ENCODE measurements at places on chromosomes 7 and 10. TPM values are rescaled to one million over a fixed set of nuclear protein-coding genes. Genes with fewer than 3 reads are reported as not detected.

DNA sequence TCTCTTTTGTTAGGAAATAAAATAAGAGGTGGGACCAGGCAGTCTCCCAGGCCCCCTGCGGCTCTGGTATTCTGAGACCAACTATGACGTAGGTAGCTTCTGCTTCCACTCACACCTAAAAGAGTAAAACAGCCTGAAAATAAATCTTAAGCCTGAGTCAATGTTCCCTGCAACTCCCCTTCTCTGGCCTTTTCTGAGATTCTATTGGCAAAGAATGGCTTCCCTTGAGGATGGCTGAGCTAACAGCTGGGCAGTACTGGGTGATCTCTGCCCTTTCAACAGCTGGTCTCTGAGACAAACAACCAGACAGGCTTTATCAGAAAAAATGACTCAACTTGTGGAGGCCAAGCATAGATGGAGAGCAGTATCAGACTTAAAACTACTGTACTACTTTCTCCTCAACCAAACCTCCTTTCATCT is 58.7 kb downstream of the CREB3L2 start:
- no peak for DNase-seq

DNA sequence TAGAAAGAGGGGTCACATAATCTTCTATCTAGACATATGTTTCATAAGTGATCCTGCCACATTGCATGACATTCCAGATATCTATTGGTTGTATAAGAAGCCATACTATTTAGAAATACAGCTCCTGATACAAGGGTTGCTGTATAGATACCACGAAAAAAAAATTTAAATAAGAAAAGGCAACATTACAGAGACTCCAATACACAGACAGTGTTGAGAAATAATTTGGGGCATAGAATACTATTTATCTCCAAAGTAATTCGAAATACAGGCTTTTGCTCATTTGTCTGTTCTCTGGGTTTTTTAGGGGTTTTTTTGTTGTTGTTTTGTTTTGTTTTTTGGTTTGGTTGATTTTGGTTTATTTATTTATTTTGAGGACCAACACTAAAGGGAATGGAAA is 2.6 kb downstream of the IFIT2 start:
- DNase-seq, result no peak

- DNase-seq, result no peak
Observed at GRCh38 chr10:122021379-122021778, 32.4 kb downstream of the TACC2 start.

GRCh38 chr7:8365499-8366110 is 67.8 kb upstream of the NXPH1 start:
- DNase-seq, result no peak

DNA sequence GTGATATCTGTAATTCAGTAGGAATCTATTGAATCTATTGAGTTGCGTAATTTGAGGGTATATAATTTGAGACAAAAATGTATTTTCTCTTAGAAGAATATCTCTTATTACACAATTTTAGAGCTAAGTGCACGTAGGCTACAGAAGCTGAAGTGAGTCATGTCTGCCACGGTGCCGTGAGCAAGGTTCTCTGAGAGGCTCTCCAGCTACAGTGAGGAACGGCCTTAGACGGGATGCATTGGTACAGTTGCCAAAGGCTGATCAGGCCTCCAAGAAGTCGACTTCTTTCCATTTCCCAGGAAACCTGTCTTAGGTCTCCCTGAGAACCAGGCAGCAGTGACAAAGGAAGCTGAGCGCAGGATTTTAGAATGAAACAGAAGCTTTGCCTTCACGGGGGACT is 28.6 kb downstream of the TCERG1L start:
- no peak for DNase-seq

DNA sequence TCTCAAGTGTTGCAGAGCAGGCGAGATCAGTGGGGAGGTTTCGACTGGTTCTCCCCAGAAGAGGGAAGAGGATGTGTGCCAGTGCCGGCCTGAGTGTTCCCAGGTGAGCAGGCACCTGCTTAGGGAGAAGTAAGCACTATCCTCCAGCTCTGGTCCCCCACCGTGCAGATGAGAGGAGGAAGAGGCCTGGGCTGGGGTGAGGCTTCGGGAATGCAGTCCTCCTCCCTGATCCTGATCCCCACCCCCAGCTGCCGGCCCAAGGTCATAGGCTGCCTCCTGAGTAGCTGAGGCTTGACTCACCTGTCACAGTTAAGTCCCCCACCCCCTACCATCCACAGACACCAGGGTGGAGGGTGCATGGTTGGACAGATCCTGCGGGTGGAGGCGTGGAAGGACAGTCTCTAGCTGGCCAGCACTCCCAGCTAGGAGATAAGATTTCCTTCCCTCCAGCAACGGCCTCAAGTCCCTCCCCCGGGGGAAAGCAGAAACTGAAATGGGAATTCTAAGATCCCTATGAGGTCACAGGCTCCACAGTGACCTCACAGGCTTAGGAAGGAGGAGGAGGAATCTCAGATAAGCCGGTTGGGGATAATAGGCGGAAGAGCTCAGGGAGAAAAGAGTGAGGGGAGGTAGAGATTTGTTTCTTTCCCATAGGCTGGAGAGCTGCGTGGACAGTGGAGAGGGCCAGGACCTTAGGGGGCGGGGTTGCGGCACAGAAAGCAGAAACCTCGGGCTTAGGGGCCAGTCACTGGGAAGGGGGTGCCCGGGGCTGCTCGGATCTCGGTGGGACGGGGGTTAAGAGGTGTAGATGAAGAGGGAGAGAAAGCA is 1.0 kb downstream of the LRCH4 start:
- DNase-seq, result no peak

DNA sequence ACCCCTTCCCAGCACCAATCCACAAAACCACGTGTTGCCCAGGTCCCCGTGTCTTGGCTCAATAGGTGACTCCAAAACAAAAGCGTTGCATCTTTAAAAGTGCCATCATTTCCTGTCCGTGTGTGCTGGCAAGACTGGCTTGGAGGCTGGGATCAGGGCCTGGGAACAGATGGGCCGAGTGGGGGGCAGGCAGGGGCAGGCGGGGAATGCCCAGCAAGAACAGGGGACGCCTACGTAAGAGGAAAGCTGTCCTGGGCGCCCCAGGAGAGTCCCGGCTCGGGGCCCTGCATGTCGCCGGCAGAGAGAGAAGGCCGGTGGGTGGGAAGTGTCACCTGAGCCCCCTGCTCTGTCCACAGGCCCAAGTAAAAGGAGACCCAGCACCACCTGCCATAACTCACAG is 86.5 kb downstream of the PAXIP1 start:
- no peak for DNase-seq

DNA sequence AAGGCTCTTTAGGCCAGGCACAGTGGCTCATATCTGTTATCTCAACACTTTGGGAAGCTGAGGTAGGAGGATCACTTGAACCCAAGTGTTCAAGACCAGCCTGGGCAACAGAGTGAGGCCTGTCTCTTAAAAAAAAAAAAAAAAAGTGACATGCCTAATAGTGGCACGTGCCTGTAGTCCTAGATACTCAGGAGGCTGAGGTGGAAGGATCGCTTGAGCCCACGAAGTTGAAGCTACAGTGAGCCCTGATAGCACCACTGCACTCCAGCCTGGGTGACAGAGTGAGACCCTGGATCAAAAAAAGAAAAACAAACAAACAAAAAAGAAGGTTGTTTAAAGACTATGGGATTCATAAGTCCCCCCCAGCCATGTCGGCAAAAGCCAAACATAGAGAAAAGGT is 42.2 kb upstream of the NRF1 start:
- DNase-seq, result no peak

- DNase-seq, result no peak
Observed at GRCh38 chr10:95604630-95605029, 43.5 kb upstream of the SORBS1 start.

- DNase-seq, result no peak
Observed at GRCh38 chr7:47539398-47540052, 42.4 kb downstream of the TNS3 start.

DNA sequence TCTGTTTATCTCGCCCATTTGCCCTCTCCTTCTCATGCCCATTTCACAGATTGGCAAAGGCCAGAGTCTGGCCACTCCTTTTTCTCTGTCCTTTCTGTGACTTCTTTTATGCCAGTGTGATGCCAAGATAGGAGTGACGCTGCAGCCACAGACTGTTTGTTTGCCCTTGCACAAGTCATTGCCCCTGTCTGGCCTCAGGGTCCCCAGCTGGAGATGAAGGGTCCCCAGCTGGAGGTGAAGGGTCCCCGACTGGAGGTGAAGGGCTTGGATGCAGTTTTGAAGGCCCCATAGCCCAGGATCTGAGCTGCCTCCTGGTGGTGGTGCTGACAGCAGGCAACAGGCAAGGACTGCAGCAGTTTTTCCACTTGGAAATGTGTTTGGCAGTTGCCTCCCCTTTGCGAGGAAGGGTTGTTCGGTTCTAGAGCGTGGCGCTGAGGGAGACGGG is 50.8 kb upstream of the SLC29A3 start:
- no peak for DNase-seq

- DNase-seq, result peak; percentile 16
Observed at GRCh38 chr10:86265895-86266259, 100.7 kb downstream of the GRID1 start.

DNA sequence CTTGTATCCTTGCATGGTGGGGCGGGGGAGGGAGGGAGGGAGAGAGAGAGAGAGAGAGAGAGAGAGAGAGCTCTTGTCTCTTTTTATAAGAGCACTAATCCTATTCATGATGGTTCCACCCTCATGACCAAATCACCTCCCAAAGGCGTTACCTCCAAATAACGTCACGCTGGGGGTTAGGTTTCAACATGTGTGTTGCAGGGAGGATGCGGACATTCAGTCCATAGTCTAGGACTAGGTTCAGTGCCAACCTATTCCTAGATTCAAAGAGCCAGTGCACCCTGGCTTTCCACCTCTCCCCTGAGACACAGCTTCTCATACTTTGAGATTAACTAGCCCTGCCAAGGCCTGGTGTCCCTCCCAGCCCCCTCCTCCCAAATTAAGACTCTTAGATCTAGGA is 123.0 kb downstream of the GRK5 start:
- DNase-seq, result no peak

- DNase-seq, result no peak
Observed at GRCh38 chr10:71306979-71307378, 12.1 kb upstream of the SLC29A3 start.

GRCh38 chr10:93601146-93601773 is at the start of gene RBP4:
TSS of gene RBP4 (minus strand) at chr10:93601235. CDS start at chr10:93601028, 207 bp downstream.
- no peak for DNase-seq

DNA sequence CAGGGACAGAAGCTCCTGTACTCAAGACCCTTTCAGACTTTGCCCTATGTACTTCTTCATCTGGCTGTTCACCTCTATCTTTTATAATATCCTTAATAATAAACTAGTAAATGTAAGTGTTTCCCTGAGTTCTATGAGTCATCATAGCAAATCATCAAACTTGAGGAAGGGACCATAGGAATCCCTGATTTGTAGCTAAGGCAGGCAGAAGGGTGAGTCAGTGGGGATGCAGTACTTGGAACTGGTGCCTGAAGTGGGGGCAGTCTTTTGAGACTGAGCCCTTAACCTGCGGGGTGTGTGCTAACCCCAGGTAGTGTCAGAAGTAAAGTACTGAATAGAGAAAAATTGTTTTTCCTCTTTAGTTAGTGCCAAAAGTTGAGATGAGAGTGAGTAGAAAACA is 6.2 kb upstream of the TMEM243 start:
- no peak for DNase-seq

- DNase-seq, result no peak
Observed at GRCh38 chr10:61798713-61799112, 102.8 kb upstream of the ARID5B start.

- no peak for DNase-seq
Observed at GRCh38 chr7:26311798-26312197, 20.1 kb downstream of the SNX10 start.

GRCh38 chr7:45703373-45703821 is 129.2 kb downstream of the ADCY1 start:
- DNase-seq, result peak; percentile 34

DNA sequence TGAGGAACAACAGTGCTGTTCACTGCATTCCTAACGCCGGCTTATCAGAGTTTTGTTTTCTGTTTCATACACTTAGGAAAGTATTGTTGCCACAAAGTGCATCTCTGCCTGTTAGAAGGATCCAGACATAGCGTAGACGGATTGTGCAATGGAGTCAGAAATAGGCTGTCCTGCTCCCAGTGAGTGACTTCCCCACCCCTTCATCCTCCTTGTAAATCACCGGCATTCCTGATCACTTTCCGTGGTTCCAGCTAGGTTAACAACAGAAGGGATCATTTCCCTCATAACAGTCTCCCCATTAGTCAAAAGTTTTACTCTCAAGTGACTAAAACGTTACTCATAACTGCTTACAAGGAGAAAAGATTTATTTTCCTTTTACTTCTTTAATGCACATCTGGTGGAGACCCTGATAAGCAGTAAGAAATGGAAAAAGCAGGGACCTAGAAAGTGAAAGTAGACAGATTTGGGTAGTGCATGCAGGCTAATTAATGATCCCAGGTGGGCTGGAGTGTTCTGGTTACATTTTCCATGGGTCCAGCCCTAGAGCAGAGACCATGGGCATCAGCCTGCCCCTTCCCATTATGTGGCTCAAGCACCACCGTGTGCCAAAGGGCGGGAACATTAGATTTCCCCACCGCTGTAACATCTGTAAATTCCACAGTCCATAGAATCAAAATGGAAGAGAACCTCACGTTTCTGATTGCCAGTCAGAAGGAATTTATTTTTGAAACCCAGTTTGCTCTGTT is 395.1 kb upstream of the GALNT17 start:
- DNase-seq, result no peak

GRCh38 chr10:42995537-42995936 is 81.3 kb upstream of the RET start:
- DNase-seq, result no peak

- no peak for DNase-seq
Observed at GRCh38 chr7:84226759-84227158, 32.2 kb upstream of the SEMA3A start.

The ELN gene
- 37.4 TPM for total RNA-seq

The HOXA6 gene
- total RNA-seq, result 43.7 TPM

The DYNC1I1 gene
- total RNA-seq, result 4.4 TPM

The OR6V1 gene
- not detected for total RNA-seq

The RASSF4 gene
- total RNA-seq, result 16.3 TPM

The CCDC172 gene
- total RNA-seq, result not detected

The LIPM gene
- total RNA-seq, result not detected

The GNAT3 gene
- total RNA-seq, result not detected

The HTR5A gene
- total RNA-seq, result not detected

The TAS2R41 gene
- not detected for total RNA-seq

The C7orf57 gene
- total RNA-seq, result not detected
